Dermis microvascular lymphatic vessel endothelial cell (primary cell): ENCODE measurements at places on chromosomes 16 and 17. TPM values are rescaled to one million over a fixed set of nuclear protein-coding genes. Genes with fewer than 3 reads are reported as not detected.

TVP23A gene
- not detected in 2 replicates for total RNA-seq

GLIS2 gene
- 0.38 and 0.39 TPM in 2 replicates for total RNA-seq

DNA sequence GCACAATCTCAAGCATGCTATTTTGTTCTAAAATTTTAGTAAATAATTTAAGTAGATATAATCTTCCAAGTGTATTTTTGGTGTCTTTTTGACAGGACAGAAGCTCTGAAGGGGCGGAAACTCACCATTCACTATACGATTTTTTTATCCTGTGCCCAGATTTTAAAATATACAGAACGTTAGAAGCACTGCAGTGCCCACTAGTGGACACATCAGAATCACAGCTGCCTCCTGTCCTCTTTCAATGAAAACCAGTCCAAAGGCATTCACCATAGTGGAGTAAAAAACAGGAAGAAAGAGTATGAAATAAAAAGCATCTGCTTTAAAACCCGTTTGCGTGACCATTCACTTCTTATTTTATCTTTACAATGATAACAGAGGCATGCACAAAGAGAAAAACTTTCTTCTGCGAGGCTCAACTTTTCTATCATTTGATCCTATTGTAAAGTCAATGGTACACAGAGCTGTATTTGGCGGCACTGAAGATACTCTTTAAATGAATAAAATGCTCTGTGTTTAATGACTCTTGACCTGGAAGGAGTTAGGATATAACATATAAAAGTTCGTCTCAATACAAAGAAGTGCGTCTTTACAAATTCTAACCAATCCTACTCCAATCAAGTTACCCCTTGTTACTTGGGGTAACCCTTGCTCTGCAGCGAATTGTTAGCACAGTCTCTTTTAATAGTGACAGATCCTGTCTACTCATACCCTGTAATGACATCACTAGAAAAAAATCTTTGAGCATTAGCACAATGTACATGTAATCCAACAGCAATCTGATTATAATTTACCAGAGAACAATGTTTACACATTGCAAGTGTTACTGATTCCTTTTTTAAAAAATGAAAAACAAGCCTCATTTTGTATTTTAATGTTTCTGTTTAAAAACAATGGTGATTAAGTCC is 339.8 kb upstream of the PSMD7 start:
- DNase-seq, result peak; percentile 34

DNA sequence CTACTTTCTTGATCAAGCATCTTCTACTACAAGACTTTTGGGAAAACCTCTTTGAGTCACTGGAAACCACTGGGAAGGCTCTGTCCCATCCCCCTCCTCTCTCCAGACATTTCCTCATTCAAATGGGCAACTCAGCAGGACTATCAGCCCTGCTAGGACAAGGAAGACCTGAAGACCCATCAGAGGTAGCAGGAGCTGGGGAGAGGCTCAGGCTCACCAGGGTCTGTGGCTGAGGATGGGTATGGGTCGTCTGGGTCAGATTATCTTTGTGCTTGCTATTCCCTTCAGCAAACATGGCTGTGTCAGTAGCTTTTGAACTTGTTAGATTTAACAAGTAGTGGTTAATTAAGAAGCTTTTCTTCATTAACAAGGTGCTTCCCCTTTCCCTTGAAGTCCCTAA is 15.0 kb upstream of the NF1 start:
- no peak for DNase-seq

GRCh38 chr17:13931111-13931526 is 138.2 kb upstream of the COX10 start:
- DNase-seq, result no peak

- no peak for DNase-seq
Measured at GRCh38 chr17:9645851-9646545, 681 bp downstream of the USP43 start.

CA7 gene
- total RNA-seq, result not detected in 2 replicates

PTGES3L gene
- total RNA-seq, result 0.13 TPM in 2 replicates

- no peak for DNase-seq
Measured at GRCh38 chr17:58337210-58337599, 8.6 kb upstream of the TSPOAP1 start.

DNA sequence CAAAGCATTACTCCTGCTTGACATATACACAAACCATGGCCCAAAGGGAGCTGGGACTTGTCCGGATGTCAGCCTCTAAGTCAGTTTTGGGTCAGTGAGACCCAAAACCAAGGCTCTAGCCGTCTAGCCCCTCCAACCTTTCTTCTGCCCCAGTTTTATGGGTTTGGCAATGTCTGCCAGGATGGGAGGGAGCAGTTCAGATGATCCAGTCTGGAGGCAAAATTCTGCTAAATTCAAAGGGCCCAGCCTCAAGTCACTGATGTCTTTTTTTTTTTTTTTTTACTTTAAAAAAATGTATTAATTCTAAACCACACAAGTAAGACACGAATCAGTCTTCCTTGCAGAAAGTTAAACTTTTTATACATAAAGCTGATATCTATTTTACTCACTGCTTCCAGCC is 8.6 kb downstream of the NLRC5 start:
- no peak for DNase-seq
